Dermis microvascular lymphatic vessel endothelial cell (primary cell): ENCODE measurements at places on chromosomes 4 and X. TPM values are rescaled to one million over a fixed set of nuclear protein-coding genes. Genes with fewer than 3 reads are reported as not detected.

ARHGEF38 gene
- not detected in 2 replicates for total RNA-seq

DNA sequence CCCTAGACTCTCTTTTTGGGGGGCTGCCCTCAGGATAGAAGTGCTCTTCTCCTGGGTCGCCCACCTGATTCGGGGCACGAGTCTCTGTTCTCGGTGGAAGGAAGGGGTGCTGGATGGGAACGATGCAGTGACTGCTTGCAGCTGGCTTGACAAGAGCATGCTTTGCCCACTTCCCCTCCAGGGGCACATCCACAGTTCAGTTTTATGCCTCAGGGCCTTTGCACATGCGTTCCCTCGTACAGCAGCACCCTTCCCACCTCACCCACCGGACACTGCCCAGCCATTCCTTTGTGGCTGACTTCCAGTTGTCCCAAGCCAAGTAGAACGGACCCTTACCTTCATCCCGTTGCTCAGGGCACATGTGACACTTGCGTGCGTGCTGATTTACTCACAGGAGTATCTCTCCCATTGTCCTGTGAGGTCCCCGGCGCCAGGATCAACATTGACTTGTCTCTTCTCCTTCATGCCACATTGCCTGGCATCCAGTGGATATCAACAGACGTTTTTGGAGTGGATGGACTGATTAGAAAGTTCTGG, 60.0 kb downstream of the C4orf50 start:
- no peak for DNase-seq

DNA sequence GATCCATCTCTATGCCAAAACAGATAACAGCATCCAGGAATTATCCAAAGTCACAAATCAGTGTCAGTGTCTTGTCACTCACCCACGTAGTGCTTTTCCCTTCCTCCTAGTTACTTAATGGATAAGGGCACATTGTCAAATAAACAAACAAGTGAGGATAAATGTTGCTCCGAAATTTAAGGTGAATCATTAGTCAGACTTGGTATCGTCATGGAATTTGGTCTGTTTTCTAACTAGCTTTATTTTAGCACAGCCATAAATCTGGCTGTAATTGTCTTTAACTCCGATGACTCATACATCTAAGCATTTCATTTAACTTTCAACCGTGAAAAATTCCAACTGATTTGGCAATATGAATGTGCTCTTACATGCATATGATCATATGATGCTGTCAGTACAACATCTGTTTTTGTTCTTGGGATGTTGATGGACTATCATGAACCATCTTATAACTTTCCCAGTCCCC, 83.3 kb downstream of the SNCA start:
- peak; percentile 99 for DNase-seq

- no peak for DNase-seq
Measured at GRCh38 chrX:11406109-11406765, 113.0 kb downstream of the AMELX start.

- no peak for DNase-seq
Measured at GRCh38 chrX:49892542-49892941, 13.3 kb downstream of the USP27X start.

DNA sequence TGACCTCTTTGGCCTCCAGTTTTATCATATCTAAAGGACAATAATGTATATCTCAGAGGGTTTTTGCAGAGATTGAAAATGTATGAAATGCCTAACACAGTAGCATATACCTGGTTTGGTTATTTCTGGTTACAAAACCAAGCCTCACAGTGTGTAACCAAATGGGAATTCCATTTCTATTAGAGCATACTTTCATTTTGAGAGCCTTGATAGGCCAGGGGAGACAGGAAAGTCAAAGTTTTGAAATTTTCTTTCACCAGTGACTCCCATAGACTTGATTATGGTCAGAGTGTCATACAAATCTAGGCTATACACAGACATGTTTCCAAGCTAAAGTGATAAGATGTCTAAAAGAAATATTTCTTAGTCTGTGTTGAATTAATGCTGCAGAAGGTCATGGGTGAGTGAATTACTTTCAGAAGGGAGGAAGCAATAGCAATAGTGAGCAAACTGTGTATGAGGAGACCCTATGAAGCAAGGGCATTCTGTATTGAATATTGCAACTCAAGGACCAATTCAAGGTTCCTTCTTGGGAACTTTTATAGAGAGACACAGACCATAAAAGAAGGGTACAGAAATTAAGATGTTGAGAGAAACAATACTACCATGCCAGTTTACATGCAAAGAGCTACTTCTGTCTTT, 151.1 kb downstream of the PDE5A start:
- no peak for DNase-seq

- DNase-seq, result no peak
Measured at GRCh38 chrX:152600853-152601633, 36.7 kb upstream of the GABRQ start.

SLITRK4 gene
- 0.13 TPM in 2 replicates for total RNA-seq

- DNase-seq, result no peak
Measured at GRCh38 chr4:101071241-101071640, 276.1 kb downstream of the PPP3CA start.

TCEAL6 gene
- not detected in 2 replicates for total RNA-seq

FGFBP1 gene
- total RNA-seq, result not detected in 2 replicates

BANK1 gene
- under 0.01 TPM in 2 replicates for total RNA-seq

ZNF518B gene
- 16.3 and 17.4 TPM in 2 replicates for total RNA-seq

ASB12 gene
- under 0.01 TPM in 1 of 2 replicates, not detected in the other for total RNA-seq

- DNase-seq, result peak; percentile 53
Measured at GRCh38 chr4:20248155-20248558, 3.5 kb upstream of the SLIT2 start.

DNA sequence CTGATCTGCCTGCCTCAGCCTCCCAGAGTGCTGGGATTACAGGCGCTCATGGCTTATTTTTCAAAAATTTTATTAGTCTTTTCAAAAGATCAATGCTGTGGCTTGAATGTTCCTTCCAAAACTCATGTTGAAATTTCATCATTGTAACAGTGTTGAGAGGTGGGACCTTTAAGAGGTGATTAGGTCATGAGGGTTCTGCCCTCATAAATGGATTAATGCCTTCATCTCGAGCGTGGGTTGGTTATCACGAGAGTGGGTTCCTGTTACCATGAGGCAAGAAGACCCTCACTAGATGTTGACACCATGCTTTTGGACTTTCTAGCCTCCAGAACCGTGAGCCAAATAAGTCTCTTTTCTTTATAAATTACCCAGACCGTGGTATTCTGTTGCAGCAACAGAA, 30.3 kb downstream of the EIF2S3 start:
- no peak for DNase-seq

- no peak for DNase-seq
Measured at GRCh38 chr4:73944061-73944875, 37.6 kb downstream of the PF4 start.

GRCh38 chr4:74770226-74770910, 24.0 kb downstream of the BTC start:
- no peak for DNase-seq

GRCh38 chr4:119227690-119228089, 15.2 kb downstream of the USP53 start:
- DNase-seq, result no peak

DNA sequence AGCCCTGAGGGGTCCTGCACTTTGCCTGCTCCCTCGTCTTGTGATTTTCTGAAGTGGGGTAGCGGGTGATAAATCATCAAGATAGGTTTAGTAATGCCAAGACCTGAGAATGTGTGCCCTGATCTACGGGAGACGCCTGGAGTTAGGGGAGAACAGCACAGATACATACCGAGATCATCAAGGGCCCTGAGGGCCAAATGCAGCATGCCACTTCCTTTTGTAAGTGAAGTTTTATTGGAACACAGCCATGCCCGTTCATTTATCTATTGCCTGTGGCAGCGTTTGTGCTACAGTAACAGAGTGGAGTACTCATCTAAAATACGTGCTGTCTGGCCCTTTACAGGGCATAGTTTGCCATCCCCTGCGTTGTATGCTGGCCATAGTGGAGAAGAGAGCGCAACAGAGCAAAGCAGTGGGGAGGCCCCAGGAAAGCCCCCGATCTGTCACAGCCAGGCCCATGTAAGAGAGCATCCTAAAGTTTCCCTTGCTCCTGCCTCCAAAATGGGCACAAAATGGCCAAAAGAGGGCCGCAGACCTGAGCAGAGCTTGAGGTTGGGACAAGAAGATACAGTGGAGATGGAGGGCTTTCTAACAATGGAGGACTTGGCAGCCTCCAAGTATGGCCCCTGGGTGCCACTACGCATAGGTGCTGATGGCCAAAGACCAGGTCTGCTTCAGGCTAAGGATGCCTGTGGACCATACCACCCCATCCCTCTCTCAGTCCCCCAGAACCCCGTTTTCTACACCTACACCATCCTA, 167.0 kb downstream of the SMIM20 start:
- no peak for DNase-seq

- no peak for DNase-seq
Measured at GRCh38 chr4:159290321-159291030, 187.6 kb downstream of the RAPGEF2 start.

DNA sequence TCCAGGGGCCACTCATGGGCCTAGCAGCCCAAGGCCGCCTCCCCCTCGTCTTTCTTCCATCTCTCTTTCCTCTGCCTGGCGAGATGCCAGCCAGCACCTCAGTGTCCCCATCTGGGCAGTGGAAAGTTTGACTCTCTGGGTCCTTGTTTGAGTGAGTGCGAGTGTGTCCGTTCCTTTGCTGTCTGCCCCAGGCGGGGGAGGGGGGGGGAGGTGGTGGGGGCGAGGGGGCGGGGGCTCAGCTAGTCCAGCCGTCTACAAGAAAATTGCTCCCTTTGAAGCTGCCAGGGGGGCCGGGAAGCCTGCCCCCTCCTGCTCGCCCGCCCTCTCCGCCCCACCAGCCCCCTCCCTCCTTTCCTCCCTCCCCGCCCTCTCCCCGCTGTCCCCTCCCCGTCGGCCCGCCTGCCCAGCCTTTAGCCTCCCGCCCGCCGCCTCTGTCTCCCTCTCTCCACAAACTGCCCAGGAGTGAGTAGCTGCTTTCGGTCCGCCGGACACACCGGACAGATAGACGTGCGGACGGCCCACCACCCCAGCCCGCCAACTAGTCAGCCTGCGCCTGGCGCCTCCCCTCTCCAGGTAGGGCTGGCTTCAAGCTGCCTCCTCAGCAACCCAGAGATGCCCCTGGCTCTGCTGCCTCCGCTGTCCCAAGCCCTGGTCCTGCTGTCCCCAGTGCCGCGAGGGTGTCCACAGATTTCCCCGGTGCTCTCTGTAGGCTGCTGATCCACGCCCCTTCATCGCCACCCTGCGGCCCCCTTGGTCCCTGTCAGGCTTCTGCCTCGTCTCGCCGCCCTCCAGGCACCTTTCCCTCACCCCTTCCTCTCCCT, at the start of gene BGN:
Gene BGN (plus strand): TSS at position 440 of the 821 bp plus-strand sequence. CDS start 9,652 bp downstream, outside the sequence.
- DNase-seq, result peak; percentile 84

- DNase-seq, result no peak
Measured at GRCh38 chr4:11223311-11223710, 205.4 kb downstream of the HS3ST1 start.

DNA sequence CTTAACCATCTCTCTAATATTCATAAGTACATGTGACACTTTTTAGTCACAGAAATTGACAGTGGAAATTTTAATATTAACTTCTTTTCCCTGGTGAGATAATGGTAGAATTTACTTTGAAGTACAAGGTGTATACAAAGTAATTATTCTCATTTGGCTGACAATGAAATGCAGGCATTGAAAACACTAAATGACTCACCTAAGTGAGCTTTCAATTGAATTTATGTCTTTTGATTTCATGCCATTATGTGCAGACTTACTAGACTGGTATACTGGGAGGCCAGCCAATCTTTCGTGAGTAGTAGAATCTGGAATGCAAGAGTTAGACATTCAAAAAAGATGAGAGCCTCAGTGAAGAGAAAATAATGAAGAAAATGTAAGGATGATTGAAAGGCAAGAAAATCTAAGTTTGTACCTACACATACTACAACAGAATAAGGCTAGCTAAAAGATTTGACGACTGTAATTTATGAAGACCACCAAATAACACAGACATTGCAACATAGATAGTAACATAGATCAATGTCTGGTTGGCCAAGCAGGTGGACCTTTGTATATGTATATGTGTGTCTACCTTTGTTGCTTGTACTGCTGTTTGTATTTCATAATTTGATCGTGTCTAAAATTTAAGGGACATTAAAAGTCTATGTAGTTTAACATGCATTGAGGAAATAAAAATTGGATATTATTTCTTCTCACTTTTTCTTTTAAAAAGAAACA, 459.7 kb downstream of the IL15 start:
- DNase-seq, result peak; percentile 84

GRCh38 chrX:129534816-129535578, 5.1 kb upstream of the OCRL start:
- no peak for DNase-seq

- DNase-seq, result no peak
Measured at GRCh38 chr4:111464251-111465045, 680.8 kb upstream of the FAM241A start.

DNA sequence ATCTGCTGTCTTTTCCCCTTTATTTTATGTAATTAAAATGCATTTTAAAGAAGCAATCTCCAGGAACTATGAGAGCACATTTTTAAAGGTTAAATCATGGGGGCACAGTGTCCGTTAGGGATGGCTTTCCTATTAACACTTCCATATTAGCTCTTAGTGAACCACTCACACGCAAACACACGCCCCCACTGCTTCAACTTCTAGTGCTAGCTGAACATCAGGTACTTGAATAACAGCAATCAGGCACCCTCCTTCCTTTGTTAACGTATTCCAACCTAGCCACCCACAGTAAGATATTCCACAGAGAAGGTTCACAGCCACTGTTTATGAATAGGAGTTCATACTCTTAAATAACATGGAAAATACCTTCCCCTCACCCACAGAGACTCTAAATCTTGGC, 9.3 kb downstream of the TMEM255A start:
- no peak for DNase-seq

DNA sequence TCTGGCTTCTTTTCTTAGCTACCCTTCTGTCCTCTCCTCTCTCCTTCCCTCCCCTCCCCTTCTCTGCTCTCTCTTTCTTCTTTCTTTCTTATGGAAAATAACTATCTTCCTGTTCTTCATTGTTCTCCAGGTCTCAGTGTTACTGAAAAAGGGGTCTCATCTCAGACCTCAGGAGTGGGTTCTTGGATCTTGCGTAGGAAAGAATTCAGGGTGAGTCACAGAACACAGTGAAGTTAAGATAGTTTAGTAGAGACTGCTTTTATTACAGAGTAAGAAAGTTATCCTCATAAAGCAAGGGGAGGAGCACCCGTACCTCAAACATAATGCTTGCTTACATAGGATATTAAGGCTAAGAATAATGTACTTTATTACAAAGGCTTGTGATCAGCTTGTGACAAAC, 31.8 kb upstream of the CWH43 start:
- no peak for DNase-seq

DNA sequence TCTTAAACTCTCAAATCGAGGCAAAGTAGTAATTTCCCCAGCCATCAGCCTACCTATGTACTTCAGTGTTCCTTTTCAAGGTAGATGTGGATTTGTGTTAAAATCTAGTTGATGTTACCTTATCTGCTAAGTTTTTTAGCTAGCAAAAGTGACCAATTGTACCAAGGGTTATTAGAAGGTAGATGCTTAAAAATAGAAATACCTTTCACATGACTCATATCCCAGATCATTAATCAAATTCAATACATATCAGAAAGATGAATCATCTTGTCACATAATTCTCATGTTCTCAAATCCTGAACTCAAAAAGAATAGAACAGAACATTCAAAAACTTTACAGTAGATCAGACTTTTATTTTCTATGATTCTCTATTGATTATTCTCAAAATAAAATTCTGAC, 3.5 kb downstream of the ENAM start:
- peak; percentile 58 for DNase-seq
